ENCODE measurements at places on chromosomes 16 and 17. TPM values are rescaled to one million over a fixed set of nuclear protein-coding genes. Genes with fewer than 3 reads are reported as not detected.

TPSB2 gene
- 5.8 TPM for total RNA-seq

SHBG gene
- not detected for total RNA-seq

MPP3 gene
- total RNA-seq, result 6.8 TPM

RFWD3 gene
- total RNA-seq, result 22.7 TPM

TBCD gene
- 40.4 TPM for total RNA-seq

RAB40C gene
- total RNA-seq, result 18.2 TPM

DNASE1L2 gene
- 1.3 TPM for total RNA-seq

IL21R gene
- 0.82 TPM for total RNA-seq

HS3ST3A1 gene
- not detected for total RNA-seq

TMEM114 gene
- total RNA-seq, result not detected

KRTAP4-3 gene
- not detected for total RNA-seq
